ENCODE measurements at places on chromosomes 2 and 18.

GRCh38 chr2:1866402-1867111 lies 122.2 kb upstream of the PXDN start:
- DNase-seq, result peak; percentile 9

DNA sequence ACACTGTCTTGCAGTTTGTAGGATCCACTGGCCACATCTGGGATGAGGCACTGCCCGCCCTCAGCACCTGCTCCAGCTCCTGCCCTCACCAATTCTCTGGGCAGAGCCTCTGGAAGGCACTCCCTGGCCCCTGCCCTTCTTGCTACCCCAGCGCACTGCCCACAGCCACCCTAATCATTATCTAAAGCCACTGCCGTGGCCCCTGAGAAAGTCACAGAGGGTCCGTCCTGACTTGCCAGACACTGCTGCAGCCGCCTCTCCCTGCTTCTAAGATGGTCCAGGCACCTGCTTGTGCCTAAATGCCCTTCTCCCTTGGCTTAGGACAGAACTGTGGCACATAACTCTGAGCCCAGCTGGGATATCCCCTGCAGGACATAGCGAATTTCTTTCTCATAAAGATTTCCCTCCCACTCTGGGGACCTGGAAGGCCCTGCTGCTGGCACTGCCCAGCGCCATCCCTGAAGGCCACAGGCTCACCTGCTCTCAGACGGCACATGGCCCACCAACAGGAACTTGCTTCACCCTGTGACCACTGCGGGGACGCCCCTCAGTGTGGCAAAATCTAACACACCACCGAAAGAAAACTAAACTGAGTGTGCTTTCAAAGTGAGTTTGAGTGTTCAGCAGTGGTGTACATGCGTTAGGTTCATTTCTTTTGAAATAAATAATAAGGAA lies 244.9 kb downstream of the HDAC4 start:
- peak; percentile 46 for DNase-seq

DNA sequence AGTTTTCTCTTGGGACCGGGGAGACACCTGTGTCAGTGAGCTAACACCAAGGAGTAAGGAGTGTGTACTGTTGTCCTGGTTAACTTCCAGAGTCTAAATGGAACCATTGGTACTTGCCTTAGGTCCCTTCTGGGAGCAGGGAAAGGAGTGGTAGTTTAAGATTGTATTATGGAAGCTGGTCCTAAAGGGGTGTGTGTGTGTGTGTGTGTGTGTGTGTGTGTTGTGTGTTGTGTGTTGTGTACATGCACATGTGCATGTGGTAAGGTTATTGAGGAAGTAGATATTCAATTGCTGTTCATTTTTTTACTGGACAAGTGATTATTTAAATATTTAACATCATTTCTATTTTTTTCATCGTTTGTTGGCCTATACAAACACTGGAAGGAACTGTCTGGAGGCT lies 1.4 kb downstream of the APLF start:
- DNase-seq, result no peak

GRCh38 chr2:237451643-237452469 lies 35.2 kb upstream of the MLPH start:
- DNase-seq, result peak; percentile 71

DNA sequence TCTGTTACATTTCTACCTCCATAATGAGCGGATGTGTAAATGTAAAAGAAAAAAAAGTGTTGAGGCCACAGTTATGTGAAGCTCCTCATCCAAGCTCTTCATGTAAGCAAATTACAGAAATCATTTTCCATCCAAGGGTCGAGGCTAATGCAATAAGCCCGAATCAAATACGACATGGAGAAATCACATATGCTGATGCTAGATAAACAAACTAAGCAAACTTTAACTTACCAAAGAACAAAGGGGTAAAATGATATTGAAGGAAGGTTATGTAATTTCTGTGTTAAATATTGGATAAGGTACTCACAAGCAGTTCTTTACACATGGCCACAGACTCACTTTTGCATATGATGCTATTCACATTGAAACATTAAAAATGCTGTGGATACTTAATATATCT lies 310.2 kb upstream of the ID2 start:
- no peak for DNase-seq

- no peak for DNase-seq
Observed at GRCh38 chr2:178700922-178701342, 106.3 kb downstream of the TTN start.

GRCh38 chr18:33269223-33269622 lies 171.3 kb downstream of the CCDC178 start:
- DNase-seq, result no peak

Data from coronary artery (tissue), 2 donors.